ENCODE measurements at places on chromosomes 1 and 21.

- DNase-seq = no peak
Observed at GRCh38 chr1:236552901-236553300, 29.1 kb downstream of the LGALS8 start.

DNA sequence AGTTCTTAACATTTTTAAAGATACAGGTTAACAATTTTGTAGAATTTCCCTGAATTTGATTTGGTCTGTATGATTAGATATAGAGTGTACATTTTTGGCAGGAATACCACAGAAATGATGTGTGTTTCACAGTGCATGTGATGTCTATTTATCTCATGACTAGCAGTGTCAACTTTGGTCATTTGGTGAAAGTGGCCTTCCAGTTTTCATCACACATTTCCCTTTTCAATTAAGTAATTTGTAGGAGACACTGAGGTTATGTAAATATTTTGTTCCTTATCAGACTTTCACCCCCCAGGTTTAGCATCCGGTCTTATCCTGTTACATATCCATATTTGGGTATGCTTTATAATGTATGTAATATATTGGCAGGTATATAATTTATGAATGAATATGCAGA lies 41.8 kb downstream of the MAP3K7CL start:
- peak; percentile 77 for DNase-seq

DNA sequence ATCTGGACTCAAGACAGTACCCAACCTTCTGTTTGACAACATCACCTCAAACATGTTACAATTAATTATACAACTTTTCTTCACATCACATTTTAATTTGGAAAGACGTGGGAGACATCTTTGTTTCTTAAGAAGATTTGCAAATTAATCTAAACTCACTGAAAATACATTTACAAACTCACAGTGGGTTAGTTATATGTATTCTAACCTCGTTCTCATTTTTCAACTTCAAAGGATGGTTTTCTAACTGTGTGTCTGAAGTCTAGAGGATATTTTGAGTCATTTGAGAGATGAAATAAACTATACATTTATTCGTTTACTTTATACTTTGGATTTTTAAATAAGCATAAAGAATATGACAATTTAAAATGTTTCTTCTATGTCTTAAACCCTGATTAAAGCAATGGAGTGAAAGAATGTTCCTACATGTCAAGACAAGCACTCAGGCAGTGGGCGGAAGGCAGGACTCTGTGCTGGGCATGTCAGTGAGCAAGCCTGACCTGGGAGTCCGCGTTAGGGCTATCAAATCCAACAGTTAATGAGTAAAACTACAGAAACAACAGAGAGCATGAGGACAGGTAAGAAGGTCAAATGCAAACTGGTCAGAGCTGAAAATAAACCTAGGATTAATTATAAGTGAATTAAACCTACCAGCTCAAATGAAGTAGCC lies 76.5 kb upstream of the CTTNBP2NL start:
- DNase-seq = no peak

DNA sequence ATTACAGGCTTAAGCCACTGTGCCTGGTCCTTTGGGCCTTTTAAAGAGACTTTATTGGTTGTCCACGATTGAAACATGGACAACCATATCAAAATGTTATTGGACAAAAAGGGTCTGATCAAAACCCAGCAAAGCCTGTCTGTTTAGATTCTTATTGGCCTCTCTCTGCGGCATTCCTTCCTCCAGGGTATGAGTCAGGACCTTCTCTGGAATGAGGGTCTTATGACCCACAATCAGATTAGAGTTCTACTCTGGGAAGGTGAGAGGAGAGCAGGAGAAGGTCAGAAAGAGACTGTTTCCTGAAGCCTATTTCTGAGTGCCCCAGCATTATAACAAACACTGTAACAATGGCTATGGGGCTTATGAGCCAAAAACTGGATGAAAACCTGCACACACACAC lies 7.9 kb downstream of the LURAP1 start:
- DNase-seq = no peak

DNA sequence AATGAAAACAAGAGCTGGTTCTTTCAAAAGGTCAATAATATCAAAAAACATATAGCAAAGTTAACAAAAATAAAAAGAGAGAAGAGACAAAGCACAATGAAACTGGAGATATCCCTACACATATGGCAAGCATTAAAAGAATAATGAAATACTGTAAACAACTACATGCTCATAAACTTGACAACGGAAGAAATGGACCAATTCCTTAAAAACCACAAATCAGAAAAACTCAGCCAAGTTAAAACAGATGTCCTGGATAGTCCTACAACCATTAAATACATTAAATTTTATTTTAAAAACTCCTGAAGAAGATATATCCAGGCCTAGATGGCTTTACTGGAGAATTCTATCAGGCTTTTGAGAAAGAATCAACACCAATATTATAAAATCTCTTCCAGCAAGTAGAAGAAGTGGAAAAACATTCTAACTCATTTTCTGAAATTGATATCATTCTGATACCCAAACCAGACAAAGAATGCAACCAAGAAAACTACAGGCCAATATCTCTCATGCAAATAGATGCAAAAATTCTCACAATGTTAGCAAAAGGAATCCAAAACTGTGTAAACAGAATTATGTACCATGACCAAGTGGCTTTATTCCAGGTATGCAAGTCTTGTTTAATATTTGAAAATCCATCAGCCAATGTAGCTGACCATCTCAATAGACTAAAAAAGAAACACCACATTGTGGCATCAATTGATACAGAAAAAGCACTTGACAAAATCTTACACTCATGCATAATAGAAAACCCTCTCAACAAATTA lies 56.1 kb upstream of the LRRC7 start:
- DNase-seq = no peak

DNA sequence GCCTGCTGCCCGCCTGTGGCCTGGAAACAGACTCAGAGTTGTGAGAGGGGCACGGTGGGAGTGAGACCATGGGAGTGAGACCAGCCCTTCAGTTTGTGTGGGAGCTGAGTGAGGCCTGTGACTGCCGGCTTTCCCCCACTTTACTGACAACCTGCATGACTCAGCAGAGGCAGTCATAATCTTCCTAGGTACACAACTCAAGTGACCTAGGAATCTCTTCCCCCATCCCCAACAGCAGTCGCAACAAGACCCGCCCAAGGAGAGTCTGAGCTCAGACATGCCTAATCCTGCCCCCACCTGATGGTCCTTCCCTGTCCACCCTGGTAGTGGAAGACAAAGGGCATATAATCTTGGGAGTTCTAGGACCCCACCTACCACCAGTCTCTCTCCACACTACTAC lies 44.2 kb downstream of the KLHL20 start:
- DNase-seq = no peak

Data from suppressor macrophage treated with lipopolysaccharide for 1 hour (primary cell).